ENCODE measurements at places on chromosomes 2 and 18. TPM values are rescaled to one million over a fixed set of nuclear protein-coding genes. Genes with fewer than 3 reads are reported as not detected.

DNA sequence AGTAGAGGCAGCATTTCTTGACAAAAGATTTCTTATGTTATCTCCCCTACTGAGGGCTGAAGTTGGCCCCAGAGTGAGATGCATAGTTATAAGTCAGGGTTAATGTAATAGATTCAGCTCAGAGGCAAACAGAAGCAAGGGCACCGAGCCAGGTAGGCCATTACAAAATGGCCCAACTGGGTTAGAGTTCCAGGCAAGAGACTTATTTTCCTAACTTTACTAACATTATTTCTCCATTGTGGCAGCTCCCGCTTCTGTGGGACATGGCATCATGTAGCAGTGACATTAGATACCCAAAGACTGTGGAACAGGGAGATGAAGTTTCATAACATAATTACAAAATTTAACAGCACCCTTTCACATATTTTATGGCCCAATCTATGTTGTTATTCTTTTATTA is 27.1 kb downstream of the TSPYL6 start:
- DNase-seq: no peak

DNA sequence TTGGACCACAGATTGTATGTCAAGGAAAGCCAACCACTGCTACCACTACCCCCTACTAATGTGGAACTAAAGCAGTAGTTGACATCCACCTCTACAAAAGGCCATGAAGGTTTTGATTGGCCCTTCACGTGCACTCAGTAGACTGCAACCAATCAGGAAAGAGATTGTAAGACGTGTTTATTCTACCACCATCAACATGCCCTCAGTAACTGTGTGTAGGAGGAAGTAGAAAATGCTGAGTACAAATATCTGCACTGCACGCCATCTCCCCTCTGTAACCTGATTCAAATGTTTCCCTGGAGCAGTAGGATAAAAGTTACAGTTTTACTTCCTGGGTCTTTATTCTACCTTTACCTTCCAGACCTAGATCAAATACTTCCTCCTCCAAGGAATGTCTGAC is 2.9 kb upstream of the CASP10 start:
- no peak for DNase-seq

GRCh38 chr2:43131051-43131889 is 95.1 kb downstream of the ZFP36L2 start:
- peak; percentile 88 for DNase-seq

C2orf49 gene
- 17.5 TPM for total RNA-seq

GRCh38 chr2:2683606-2684224 is 352.6 kb upstream of the MYT1L start:
- no peak for DNase-seq

GRCh38 chr18:65523461-65523860 is 227.4 kb upstream of the CDH7 start:
- no peak for DNase-seq

GRCh38 chr2:162795312-162795711 is 43.3 kb downstream of the KCNH7 start:
- no peak for DNase-seq

MYOM1 gene
- total RNA-seq: 2.1 TPM

- no peak for DNase-seq
These were observed 71.3 kb downstream of the SOWAHC start for GRCh38 chr2:109685453-109685852.

GRCh38 chr18:76741346-76741745 is 81.0 kb upstream of the ZNF236 start:
- no peak for DNase-seq

DNA sequence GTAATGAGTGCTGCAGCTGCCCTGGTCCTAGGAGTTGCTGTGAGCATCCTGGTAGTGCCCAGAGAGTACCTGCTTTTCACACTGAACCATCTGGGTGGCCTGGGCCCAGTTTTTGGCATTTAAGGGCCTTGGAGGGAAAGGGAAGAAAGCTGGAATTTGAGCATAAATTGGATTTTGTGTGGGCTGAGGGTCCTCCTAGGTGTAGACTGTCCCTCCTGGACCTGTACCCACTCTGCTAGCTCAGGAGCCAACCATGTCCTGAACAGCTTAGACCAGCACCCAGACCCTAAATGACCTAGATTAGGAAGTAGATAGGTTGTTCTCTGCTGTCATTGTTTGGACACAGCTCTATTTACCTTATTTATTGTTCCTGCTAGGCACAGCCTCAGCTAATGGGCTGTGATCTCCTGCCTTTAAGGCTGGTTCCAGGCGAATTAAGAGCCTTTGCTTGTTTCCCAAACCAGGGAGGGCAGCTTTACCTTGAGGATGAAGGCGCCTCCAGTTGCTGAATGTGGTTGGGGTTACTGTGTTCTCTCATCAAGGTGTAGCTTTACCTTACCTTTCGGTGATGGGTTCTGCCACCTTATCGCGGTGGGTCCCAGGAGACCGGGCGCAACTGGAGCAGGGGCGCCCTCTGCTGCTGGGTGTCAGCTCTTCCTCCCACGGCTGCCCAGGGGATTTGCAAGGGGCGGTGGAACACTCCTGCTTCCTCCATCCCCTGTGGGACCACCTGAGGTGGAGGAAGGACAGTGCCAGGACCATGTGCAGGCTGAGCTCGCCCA is 34.4 kb downstream of the ITGA6 start:
- no peak for DNase-seq

GRCh38 chr2:176181551-176181950 is 6.9 kb upstream of the HOXD1 start:
- DNase-seq: no peak

- DNase-seq: no peak
These were observed 94.2 kb upstream of the SLC39A10 start for GRCh38 chr2:195562570-195563566.

SERPINB11 gene
- not detected for total RNA-seq

DNA sequence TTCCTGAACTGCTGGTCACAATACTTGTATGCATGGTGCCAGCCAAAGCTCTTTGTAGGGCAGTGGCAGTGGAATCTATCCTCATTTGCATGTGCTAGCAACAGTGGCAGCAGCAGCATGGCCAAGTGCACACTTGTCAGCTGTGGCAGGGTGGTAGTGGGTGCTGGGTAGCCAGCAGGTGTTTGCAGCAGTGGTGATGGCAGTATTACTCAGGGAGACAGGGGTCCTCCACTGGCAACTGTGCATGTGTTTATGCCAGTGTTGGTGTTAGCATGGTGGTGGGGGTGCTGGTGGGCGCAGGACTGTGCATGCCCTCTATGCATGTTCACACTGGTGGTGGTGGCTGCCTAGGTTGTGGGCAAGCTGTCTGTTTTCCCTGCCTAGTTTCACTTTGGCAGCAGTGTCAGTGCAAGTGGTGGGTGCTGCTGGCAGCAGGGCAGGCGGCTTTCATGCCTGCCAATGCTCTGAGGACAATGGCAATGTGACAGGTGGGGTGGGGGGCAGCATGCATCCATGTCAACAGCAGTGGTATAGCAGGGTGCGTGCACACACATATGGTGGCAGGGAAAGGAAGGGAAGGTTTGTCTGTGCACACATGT is 41.2 kb downstream of the GALNT13 start:
- DNase-seq: no peak

- DNase-seq: peak; percentile 78
These were observed 1.2 kb downstream of the ST3GAL5 start for GRCh38 chr2:85887566-85888019.

GRCh38 chr2:238965371-238966071 is 117.6 kb downstream of the TWIST2 start:
- DNase-seq: no peak

PLGLB1 gene
- 20.7 TPM for total RNA-seq

IL36G gene
- 20.2 TPM for total RNA-seq

- DNase-seq: no peak
These were observed 1.3 kb downstream of the BIRC6 start for GRCh38 chr2:32358111-32358482.

CRYBA2 gene
- not detected for total RNA-seq

DNA sequence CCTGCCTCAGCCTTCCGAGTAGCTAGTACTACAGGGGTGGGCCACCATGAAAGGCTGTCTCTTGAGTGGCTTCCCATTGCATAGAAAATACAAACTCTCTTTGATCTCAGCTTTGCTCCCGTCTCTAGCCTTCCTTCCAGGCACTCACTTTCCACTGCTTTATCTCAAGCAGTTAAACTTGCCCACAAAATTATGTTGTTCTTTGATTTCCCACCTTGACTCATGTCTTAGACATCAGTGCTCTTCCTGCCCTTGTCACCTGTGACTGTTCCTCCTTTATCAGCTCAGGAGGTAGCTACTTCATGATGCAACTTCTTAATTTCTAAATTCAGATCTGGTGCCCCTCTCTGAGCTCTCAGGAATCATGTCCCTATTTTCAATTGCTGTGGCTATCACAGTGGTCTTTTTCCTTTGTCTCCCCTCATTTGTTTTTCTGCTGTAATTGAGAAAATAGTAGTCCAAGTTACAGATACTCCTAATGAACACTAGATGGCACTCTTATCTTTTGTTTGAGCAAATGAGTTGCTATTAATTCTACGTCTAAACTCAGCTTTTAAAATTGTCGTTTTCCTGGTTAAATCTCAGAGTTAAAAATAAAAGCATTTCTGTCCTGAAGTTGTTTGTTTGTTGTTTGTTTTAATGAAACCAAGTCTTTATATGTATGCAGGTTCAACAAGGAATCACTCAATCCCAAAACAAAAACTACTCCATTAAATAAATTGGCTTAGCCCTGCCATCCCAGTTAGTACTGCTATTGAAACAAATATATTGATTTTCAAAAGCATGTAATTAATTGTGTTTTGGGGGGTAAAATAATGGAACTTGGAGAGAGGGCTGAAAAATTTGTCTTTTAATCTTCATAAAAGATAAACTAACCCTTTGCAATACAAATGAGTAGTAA is 46.9 kb upstream of the GREB1L start:
- no peak for DNase-seq

- no peak for DNase-seq
These were observed 34.5 kb downstream of the ARL4C start for GRCh38 chr2:234462218-234462992.

Measured in suprapubic skin (tissue), 4 donors.